ENCODE measurements at places on chromosomes 12 and 14. TPM values are rescaled to one million over a fixed set of nuclear protein-coding genes. Genes with fewer than 3 reads are reported as not detected.

Gene RASAL1
- 19.8 TPM for total RNA-seq

GRCh38 chr12:71456990-71457389 is 17.4 kb downstream of the LGR5 start:
- no peak for DNase-seq

GRCh38 chr12:79407671-79408622 is 282.8 kb downstream of the PAWR start:
- no peak for DNase-seq

Gene CNPY2
- total RNA-seq, result 40.3 TPM

DNA sequence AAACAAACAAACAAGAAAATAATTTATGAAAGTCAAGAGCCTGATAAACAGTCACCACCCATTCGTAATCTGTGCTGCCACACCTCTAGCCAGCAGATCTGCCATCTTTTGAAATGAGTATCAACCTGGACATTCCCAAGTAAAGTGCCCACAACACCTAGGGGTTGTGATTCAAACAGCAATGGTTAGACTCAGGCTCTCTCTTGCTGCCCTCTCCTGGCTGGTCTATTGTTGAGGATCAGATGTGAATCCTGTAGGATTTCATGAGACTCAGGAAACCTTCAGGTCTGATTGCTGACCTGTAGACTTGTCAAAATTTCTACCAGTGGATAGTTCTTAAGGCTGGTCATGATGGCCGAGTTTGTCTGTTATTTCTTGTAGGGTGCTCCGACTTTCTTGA is 26.8 kb downstream of the DGLUCY start:
- DNase-seq, result no peak

Gene COX14
- total RNA-seq, result 29.4 TPM

- no peak for DNase-seq
These were observed 174.3 kb downstream of the AACS start for GRCh38 chr12:125239563-125239962.

- peak; percentile 75 for DNase-seq
These were observed 1.7 kb upstream of the KIF26A start for GRCh38 chr14:104136472-104137296.

Gene IFNG
- not detected for total RNA-seq

- DNase-seq, result no peak
These were observed 10.8 kb upstream of the TCTN2 start for GRCh38 chr12:123659996-123660727.

Gene POLE2
- 4.5 TPM for total RNA-seq

DNA sequence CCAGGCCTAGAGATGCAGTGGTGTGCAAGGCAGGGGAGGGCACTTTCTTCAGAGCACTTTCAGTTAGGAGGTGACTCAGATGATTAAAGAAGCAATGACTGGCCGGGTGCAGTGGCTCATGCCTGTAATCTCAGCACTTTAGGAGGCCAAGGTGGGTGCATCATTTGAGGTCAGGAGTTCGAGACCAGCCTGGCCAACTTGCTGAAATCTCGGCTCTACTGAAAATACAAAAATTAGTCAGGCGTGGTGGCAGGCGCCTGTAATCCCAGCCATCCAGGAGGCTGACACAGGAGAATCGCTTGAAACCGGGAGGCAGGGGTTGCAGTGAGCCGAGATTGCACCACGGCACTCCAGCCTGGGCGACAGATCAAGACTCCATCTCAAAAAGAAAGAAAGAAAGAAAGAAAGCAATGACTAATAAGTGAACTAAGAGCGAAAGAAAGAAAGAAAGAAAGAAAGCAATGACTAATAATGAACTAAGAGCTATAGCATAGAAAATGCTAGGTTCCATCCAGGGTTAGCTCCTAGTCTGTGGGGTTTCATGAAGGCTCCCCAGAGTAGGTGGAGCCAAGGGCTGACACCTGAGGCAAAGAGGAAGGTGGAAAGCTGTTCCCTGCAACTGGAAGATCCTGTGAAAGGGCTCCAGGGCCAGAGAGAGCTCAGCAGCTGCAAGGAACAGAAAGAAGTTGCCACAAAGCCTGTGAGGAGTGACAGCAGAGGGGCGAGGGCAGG is 334.5 kb downstream of the CACNA1C start:
- no peak for DNase-seq

DNA sequence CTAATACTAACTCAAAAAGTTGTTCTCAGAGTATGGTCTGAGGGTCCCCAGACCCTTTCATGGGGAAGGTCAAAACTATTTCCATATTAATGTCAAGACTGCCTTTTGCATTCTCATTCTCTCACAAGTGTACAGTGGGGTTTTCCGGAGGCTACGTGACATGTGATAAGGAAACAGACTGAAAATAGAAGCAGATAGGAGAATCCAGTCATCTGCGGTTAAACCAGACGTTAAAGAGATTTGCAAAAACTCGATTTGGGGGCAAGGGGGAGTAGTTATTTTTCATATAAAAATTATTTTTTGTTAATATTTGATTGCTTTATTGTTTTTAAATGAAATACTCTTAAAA is 1.0 kb upstream of the NAP1L1 start:
- no peak for DNase-seq
